ENCODE measurements at places on chromosomes 4 and X. TPM values are rescaled to one million over a fixed set of nuclear protein-coding genes. Genes with fewer than 3 reads are reported as not detected.
A peak's percentile ranks its signal among the peaks of the same experiment; 100 is the strongest.

- DNase-seq, result no peak
- H3K27ac ChIP-seq, result no peak overlapping the region
- no peak overlapping the region for H3K4me3 ChIP-seq
- no peaks in the 10 kb centered on the region for H3K4me1 ChIP-seq
- no peaks in the 10 kb centered on the region for H3K36me3 ChIP-seq
- no peaks in the 10 kb centered on the region for H3K27me3 ChIP-seq
Observed at GRCh38 chrX:1244164-1245076, 24.2 kb upstream of the CSF2RA start.

Gene SYP
- polyA plus RNA-seq, result 0.33 TPM

GRCh38 chr4:107153228-107153627 lies 117.1 kb upstream of the DKK2 start:
- no peak overlapping the region for H3K4me3 ChIP-seq
- no peak for DNase-seq
- H3K27me3 ChIP-seq, result no peaks in the 10 kb centered on the region
- no peaks in the 10 kb centered on the region for H3K4me1 ChIP-seq
- no peak overlapping the region for H3K27ac ChIP-seq

DNA sequence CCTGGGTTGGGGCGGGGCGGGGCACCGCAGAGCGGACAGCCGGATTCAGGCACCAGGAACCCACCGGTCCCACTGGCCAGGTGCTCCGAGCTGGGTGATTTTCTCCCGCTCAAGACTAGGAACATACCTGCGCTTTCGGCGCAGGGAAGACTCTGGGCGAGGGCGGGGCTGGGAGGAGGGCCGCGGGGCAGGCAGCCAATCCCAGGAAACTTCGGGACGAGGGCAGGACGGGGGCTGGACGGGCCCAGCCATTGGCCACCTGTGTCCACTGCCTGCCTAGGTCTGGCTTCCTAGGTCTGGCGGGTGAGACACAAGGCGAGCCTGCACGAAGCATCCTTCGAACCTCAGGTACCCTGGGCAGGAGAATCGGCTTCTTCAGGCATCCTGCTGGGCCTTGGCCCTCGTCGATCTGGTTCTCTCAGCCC lies 274 bp upstream of the ERVMER34-1 start:
- H3K27ac ChIP-seq, result no peak overlapping the region
- no peaks in the 10 kb centered on the region for H3K4me1 ChIP-seq
- H3K27me3 ChIP-seq, result peaks cover 4% of the 10 kb centered on the region
- H3K4me3 ChIP-seq, result no peak overlapping the region
- DNase-seq, result peak; percentile 43

DNA sequence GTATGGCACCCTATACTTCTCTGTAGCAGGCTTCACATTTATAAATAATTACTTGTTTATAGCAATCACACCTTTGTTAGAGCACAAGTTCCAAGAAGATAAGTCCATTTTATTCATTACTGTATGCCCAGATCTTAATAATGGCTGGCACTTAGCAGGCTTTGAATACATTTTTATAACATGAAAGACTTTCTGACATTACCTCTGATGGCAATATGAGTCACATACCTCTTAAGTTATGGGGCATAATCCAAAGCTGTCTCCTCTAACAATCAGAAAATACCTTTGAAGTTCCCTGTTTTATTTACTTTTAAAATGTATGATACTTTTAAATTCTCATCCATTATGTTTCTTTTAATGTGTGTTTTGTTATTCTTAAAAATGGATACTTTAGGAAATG lies 12.2 kb downstream of the SCRG1 start:
- no peak for DNase-seq
- no peaks in the 10 kb centered on the region for H3K36me3 ChIP-seq
- no peaks in the 10 kb centered on the region for H3K4me1 ChIP-seq
- no peaks in the 10 kb centered on the region for H3K27me3 ChIP-seq
- no peak overlapping the region for H3K27ac ChIP-seq

GRCh38 chrX:140917354-140918115 lies 84.9 kb upstream of the SPANXB1 start:
- no peaks in the 10 kb centered on the region for H3K4me1 ChIP-seq
- no peak for DNase-seq
- no peak overlapping the region for H3K4me3 ChIP-seq
- H3K27me3 ChIP-seq, result no peaks in the 10 kb centered on the region

GRCh38 chr4:57159866-57160265 lies 49.7 kb upstream of the IGFBP7 start:
- H3K4me3 ChIP-seq, result no peak overlapping the region
- no peak for DNase-seq
- H3K4me1 ChIP-seq, result peaks cover 2% of the 10 kb centered on the region
- H3K27ac ChIP-seq, result no peak overlapping the region
- no peaks in the 10 kb centered on the region for H3K36me3 ChIP-seq
- H3K27me3 ChIP-seq, result no peaks in the 10 kb centered on the region

Gene SERPINA7
- 172 TPM for polyA plus RNA-seq

Gene CENPC
- polyA plus RNA-seq, result 1.9 TPM

GRCh38 chr4:3035674-3036073 lies 38.7 kb downstream of the HTT-AS start:
- no peak overlapping the region for H3K27ac ChIP-seq
- no peaks in the 10 kb centered on the region for H3K36me3 ChIP-seq
- DNase-seq, result no peak

Data from liver (tissue), 10 donors.